Lung (tissue), 17 donors: ENCODE measurements at places on chromosomes 2 and 18. TPM values are rescaled to one million over a fixed set of nuclear protein-coding genes. Genes with fewer than 3 reads are reported as not detected.

The LHCGR gene
- 0.12 TPM for total RNA-seq

The KRCC1 gene
- total RNA-seq = 22.0 TPM

The PLEK gene
- 25.9 TPM for total RNA-seq

The ZNF804A gene
- total RNA-seq = 0.52 TPM

The MAP4K3 gene
- total RNA-seq = 38.6 TPM

The MOCOS gene
- total RNA-seq = 4.0 TPM

The RIT2 gene
- not detected for total RNA-seq

The SLC9A2 gene
- 0.06 TPM for total RNA-seq

The OSGEPL1 gene
- 8.0 TPM for total RNA-seq

- H3K27me3 ChIP-seq = no peaks in the 10 kb centered on the region
- no peak overlapping the region for H3K4me3 ChIP-seq
- no peaks in the 10 kb centered on the region for H3K36me3 ChIP-seq
- peaks cover 2% of the 10 kb centered on the region for H3K4me1 ChIP-seq
Observed at GRCh38 chr2:24831221-24832072, 38.2 kb downstream of the CENPO start.

GRCh38 chr18:24189007-24189528 lies 50.2 kb downstream of the CABYR start:
- no peak overlapping the region for H3K27ac ChIP-seq
- no peaks in the 10 kb centered on the region for H3K27me3 ChIP-seq
- no peaks in the 10 kb centered on the region for H3K4me1 ChIP-seq
- DNase-seq = peak; percentile 81

- no peak overlapping the region for H3K27ac ChIP-seq
- no peaks in the 10 kb centered on the region for H3K27me3 ChIP-seq
- H3K4me1 ChIP-seq = no peaks in the 10 kb centered on the region
Observed at GRCh38 chr2:84940088-84940470, 30.9 kb upstream of the KCMF1 start.

DNA sequence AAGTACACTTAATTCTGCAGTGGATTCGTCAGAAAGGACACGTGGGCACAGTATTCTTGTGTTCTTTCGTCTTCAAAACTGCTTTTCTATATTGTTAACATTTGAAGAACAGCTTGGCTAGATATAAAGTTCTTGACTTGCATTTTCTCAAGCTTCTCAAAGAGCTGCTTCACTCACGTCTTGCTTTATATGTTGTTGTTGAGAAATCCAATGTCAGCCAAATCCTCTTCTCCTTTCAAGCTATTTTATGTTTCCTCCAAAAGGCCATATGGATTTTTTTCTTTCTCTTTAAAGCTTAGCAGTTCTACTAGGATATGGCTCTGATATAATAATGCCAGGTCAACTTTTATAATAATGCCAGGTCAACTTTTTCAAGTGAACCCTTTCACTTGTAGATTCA lies 65.5 kb upstream of the CYP1B1 start:
- H3K4me1 ChIP-seq = no peaks in the 10 kb centered on the region
- H3K27ac ChIP-seq = no peak overlapping the region

- H3K4me1 ChIP-seq = no peaks in the 10 kb centered on the region
- no peak overlapping the region for H3K27ac ChIP-seq
- H3K4me3 ChIP-seq = no peak overlapping the region
- no peaks in the 10 kb centered on the region for H3K27me3 ChIP-seq
- H3K36me3 ChIP-seq = no peaks in the 10 kb centered on the region
Observed at GRCh38 chr18:51537487-51537886, 340.0 kb upstream of the MEX3C start.

- H3K4me3 ChIP-seq = no peak overlapping the region
- DNase-seq = peak; percentile 39
- H3K27me3 ChIP-seq = no peaks in the 10 kb centered on the region
- no peak overlapping the region for H3K27ac ChIP-seq
Observed at GRCh38 chr2:6823111-6823510, 42.6 kb downstream of the CMPK2 start.

GRCh38 chr2:20914087-20914486 lies 91.2 kb upstream of the LDAH start:
- peaks cover 3% of the 10 kb centered on the region for H3K27me3 ChIP-seq
- H3K36me3 ChIP-seq = no peaks in the 10 kb centered on the region
- no peak overlapping the region for H3K4me3 ChIP-seq
- H3K4me1 ChIP-seq = peaks cover 4% of the 10 kb centered on the region
- H3K27ac ChIP-seq = no peak overlapping the region
- DNase-seq = no peak

DNA sequence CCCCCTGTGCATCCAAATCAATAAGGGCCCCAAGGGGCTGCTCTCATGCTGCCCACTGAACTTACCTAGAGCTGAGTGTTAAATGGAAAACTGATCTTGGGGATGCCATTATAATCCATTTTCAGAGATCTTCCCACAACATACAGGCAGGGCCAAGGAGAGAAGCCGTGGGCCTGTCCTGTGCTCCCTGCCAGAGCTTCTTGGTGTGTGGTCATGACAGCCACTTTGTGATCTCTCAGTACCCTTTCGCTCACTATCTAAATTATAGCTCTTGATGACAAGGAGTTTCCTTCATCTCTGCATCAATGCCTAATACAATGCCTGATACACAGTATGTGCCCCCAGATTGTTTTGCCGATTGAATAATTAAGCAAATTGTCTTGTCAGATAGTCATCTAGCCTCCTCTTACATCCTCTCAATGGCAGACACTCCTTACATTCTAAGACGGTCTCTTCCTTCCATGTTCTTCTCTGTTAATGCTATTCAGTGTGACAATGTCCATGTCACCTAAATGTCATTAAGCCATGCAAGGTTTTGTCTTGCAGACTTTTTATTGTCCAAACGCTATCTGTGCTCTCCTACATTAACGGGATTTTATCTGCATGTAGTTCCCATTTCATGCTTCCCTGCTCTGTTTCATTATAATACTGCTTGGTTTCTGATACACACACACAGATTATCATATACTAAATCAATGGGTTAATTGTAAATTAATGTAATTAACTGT lies 5.9 kb downstream of the CSRNP3 start:
- no peaks in the 10 kb centered on the region for H3K4me1 ChIP-seq
- no peak overlapping the region for H3K27ac ChIP-seq
- no peak overlapping the region for H3K4me3 ChIP-seq
- H3K36me3 ChIP-seq = no peaks in the 10 kb centered on the region
- no peaks in the 10 kb centered on the region for H3K27me3 ChIP-seq
